Urothelium cell line (cell line): ENCODE measurements at places on chromosomes 11 and 22.
A peak's percentile ranks its signal among the peaks of the same experiment; 100 is the strongest.

- DNase-seq, result no peak
These were observed 12.0 kb downstream of the ALG12 start for GRCh38 chr22:49906071-49906798.

- DNase-seq, result no peak
These were observed 39.5 kb upstream of the PRODH start for GRCh38 chr22:18975434-18976196.

- DNase-seq, result no peak
These were observed 19.3 kb downstream of the PRR33 start for GRCh38 chr11:1872267-1872985.

DNA sequence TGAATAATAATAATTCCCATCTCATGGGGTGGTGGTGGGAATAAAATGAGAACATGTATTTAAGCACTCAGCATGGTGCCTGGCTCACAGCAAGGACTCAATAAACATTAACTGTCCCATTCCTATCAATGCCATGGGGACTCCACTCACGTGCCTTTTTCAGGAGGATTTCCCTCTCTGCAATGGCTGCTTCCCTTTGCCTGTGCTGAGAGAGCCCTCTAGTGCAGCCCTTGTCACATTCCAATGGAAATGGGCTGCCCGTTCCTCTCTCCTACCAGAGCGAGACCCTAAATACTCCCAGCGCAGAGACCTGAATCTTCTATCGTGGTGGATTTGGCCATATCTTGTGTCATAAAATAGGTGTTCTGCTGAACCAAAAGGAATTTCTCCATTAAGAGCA lies 621.5 kb upstream of the B3GAT1 start:
- no peak for DNase-seq

GRCh38 chr11:78331711-78332110 lies 85.9 kb downstream of the GAB2 start:
- no peak for DNase-seq

DNA sequence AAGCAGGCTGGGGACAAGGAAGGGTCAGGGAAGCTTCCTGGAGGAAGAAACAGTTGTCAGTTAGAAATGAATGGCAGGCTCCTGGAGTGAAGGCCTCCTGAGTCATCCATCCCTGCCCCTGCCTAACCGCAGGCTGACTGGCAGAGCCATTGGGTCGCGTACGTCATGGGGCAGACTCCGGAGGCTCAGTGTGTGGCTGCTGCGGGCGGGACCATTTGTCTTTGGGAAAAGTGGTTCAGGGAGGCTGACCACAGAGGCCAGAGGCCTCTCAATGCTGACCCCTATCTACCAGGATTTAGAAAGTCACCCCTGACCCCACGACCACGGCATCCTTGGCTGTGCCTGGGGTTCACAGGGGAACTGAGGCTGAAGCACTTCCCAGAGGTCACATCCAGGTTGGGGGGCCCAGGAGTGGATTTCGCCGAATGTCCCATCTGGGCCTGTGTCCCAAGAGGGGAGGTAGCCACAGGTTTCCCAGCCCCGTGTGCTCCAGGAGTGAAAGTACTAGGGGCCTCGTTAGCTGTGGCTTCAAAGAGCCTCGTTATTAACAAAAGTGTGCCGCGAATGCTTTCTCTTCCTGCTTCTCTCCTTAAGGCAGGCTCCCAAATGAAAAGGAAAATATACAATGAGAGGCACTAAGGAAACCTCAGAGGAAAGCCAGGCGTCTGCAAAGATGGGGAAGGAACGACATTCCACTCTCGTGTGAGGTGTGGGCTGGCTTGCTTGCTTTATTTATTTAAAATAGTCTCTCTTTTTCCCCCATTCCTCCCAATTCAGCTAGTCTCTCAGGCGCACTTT lies 58.9 kb downstream of the FLRT1 start:
- peak; percentile 97 for DNase-seq

- no peak for DNase-seq
These were observed 88.3 kb downstream of the NAV2 start for GRCh38 chr11:19800714-19801519.

GRCh38 chr11:125188021-125188420 lies 23.5 kb downstream of the PKNOX2 start:
- DNase-seq, result no peak

DNA sequence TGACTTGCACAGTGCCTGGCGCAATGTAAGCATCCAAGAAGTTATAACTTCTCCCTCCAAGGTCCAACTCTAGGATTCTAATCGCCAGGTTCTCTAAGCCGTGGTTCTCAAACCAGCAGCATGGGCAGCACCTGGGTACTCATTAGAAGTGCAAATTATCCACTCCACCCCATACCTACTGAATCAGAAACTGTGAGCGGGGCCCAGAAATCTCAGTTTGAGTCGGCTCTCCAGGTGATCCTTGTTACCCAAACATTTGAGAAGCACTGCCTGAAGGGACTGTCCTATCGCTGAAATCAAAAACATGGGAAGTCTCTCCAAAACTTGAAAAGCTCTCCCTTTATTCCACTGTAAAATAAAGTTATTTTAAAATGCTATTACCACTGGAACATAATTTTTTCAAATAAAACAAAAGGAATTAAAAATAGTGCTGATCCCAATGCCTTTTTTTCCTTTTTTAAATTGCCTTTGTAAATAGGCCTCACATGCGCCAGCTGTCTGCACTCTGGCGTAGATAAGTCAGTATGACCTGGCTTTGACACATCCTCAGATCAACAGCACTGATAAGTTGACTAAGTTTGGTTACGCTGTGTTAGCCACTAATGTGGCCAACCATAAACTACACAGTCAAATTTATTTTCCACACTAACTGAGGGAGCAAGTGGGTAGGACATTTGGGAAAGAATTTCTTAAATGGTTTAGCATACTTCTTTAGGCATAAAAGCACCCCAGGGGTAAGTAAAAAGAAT lies 8.4 kb upstream of the CTR9 start:
- DNase-seq, result no peak

GRCh38 chr22:30640839-30641430 lies 5.4 kb downstream of the SLC35E4 start:
- no peak for DNase-seq

DNA sequence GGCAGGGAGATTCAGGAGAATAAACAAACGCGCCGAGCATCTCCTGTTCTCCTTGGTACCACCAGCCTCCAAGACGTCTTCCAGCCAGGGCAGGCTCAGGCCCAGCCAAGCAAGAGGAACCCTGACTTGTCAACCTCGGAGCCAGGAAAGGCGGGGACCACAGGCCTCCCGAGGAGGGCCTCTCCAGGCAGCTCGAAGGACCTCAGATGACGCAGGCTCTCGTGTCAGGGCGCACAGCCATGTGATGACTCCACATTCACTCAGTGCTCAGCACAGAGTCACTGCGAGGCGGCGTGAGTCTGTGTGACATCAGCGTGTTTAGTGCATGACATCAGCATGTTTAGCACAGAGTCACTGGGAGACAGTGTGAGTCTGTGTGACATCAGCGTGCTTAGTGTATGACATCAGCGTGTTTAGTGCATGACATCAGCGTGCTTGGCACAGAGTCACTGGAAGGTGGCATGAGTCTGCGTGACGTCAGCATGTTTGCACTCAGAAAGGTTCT lies 241.4 kb downstream of the BRD1 start:
- no peak for DNase-seq

DNA sequence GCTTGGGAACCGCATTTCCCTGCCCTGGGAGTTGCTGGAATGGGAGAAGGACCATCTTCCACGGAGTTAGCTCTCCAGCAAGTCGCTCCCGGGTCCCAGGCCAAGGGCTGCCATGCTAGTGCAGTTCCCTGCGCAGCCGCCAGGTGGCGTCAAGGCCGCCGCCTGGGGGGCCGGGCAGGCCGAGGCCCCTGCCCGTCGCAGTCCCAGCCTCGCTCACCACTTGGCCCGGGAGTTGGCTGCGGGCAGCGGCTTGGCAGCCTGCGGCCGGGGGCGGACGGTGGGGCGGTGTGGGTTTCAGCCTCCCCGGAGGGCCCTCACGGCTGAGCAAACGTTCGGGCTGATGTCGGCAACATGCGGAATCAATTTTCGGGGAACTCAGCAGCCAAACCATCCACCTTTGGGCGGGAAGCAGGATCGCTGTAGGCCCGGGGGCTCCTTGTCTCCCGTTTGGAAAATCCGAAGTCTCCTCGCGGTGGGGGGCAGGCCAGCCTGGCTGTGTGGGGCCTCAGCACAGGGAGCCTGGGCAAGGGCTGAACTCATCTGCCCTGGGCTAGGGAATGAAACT lies 415.1 kb downstream of the SOX6 start:
- peak; percentile 30 for DNase-seq

- no peak for DNase-seq
These were observed 17.2 kb downstream of the AP2A2 start for GRCh38 chr11:942823-943222.

GRCh38 chr22:28670756-28671155 lies 8.9 kb downstream of the TTC28 start:
- DNase-seq, result no peak

DNA sequence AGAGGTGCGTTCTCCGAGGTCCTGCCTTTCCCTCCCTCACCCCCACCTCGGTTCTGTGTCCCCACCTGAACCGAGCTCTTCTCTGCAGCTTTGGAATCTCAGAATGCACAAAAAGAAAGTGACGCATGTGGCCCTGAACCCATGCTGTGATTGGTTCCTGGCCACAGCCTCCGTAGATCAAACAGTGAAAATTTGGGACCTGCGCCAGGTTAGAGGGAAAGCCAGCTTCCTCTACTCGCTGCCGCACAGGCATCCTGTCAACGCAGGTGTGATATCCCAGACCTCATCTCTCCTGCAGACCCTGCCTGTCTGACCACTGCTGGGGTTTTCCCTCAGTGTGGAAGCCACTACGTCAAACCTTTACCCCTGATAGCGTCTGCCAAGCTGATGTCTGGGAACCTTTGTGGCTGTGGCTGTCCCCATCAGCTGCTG lies 13.9 kb downstream of the ACP2 start:
- no peak for DNase-seq

DNA sequence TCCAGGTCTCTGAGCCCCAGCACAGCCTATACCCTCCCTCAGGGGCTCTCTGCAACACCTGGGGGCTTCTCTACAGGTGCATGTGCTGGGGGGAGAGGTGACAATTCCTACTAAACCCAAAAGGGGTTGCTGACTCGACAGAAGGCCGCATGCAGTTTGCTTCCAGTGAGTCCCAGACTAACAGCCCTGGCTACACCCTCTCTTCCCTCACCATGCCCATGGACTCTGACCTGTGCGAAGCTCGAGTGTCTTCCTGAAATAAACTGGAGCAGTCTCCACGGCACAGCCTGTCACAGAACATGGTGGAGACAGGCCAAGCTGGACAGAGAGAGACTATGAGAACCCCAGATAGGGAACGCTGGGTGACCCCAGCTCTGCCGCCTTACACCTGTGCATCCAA lies 16.6 kb downstream of the PLEKHA7 start:
- DNase-seq, result no peak

DNA sequence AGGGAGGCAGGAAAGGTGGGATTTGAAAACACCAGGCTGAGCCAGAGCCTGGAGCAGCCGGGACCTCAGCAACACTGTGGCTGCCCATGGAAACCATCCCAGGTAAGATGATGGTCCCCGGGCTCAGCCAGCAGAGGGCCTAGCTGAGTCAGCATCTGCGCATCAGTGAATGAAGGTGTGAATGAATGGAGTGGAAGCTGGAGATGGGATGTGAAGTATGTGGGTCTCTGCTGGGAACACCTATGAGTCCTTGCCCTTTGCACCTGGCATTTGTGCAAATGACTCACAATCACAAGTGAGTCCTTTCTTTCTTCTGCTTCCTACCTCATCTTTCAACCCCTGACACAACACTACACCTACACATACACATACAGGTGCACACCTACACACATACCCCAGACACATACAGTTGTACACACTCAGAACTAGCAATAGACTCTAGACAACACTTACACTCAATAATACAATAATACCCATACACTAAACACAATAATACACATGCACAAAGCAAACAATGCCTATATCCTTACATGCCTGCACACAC lies 62.8 kb upstream of the PRDM11 start:
- peak; percentile 26 for DNase-seq

DNA sequence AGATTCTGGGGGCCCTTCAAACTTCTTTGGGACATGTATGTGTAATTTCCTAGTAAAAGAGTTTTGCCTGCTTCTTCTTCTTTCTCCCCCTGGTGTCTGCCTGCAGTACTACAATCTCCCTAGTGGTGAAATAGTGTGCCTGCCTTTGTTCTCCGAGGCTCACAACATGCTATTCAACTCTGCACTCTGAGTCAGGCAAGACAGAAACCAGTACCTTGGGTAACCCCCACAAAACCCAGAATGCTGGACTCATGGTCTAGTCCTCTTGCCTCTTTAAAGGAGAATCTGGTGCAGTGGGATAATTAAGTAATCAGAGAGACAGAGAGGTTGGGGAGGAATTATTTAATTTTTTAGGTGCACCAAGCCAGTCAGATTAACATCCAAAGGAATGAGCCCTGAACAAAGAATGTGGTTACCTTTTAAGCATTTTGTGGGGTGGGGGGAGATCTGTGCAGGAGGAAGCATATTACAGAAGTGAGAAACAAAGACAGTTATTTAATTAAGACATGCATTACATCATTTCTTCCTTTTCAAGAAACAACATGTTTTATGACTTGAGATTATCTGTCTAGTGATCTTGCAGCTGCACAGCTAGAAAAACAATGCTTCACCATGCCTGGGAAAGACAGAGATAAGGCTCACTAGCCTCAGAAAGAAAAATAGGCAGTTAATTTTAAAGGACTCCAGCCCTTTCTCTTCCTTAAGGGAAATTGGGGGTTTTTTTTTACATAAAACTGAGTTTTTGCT lies 11.0 kb upstream of the MS4A6A start:
- DNase-seq, result peak; percentile 58

DNA sequence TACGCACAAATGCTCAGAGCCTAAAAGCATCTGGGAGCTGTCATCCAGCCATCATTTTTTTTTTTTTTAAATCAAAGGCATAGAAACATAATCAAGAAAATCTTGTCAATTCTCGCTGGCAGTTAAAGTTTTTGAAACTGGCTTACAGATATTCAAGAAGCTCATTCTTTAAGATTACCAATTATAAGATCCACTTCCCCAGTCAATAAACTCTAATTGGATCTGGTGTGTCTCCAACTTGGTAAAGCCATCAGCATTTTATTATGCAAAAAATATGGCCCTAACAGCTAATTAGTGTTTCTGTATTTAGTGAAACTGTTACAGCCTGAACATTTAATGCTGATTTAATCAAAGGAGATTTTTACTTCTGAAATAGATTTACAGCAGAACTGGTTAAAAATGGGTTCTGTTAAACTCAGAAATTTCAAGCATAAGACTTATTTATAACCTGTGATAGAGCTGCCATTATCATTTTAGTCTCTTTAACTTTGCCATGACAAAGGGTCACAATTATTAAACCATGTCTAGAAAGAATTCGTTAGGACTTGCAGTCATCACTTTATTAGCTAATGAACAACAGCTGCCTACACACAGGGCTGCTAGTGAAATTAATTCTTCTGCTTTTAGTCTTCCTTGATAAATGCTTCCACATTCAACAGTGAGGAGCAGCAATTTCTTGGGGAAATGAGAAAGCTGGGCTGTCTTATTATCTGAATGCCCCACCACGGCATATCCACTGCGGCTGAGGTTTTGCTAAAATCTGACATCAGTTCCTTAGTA lies 176.4 kb upstream of the PITPNB start:
- no peak for DNase-seq

GRCh38 chr22:25508761-25509321 lies 55.6 kb upstream of the GRK3 start:
- no peak for DNase-seq

- no peak for DNase-seq
These were observed 13.5 kb downstream of the SEZ6L start for GRCh38 chr22:26182723-26183122.
